ENCODE measurements at places on chromosomes 12 and 14. TPM values are rescaled to one million over a fixed set of nuclear protein-coding genes. Genes with fewer than 3 reads are reported as not detected.

Gene MOAP1
- total RNA-seq, result 37.0 TPM

DNA sequence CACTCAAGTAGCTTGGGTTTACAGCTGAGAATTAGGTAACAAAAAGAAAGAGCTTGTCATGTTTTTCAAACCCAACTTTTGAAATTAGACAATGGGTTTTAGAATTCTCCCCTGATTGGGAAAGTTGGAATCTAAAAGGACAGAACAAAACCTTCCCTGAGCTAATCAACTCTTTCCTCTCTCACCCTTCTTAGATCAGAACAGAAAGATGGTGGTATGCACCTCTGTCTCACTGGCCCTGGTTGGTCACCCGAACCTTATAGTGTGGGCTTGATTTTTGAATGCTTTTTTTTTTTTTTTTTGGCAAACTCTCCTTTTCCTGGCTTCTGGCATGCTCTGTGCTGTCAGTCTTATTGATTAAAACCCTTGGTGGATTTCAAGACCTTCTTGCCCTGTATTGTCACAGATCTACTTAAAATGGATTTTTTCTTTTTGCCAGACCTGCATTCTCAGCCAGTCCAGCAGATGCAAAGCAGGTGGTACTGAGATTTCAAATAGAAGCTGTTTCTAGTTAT is 251.1 kb upstream of the RMST start:
- no peak for DNase-seq

GRCh38 chr14:60935319-60935718 is 45.6 kb downstream of the TRMT5 start:
- DNase-seq, result no peak

Gene SRGAP1
- 19.5 TPM for total RNA-seq

- peak; percentile 99 for DNase-seq
Observed at GRCh38 chr12:110583137-110584059, at the start of gene PPTC7. Gene PPTC7, minus strand, starts transcription at chr12:110583318. Its CDS starts 287 bp downstream, at chr12:110583031.

- DNase-seq, result peak; percentile 86
Observed at GRCh38 chr12:121132601-121133481, at the start of gene P2RX7. Gene P2RX7, plus strand, starts transcription at chr12:121132876. Its CDS starts 95 bp downstream, at chr12:121132971.

DNA sequence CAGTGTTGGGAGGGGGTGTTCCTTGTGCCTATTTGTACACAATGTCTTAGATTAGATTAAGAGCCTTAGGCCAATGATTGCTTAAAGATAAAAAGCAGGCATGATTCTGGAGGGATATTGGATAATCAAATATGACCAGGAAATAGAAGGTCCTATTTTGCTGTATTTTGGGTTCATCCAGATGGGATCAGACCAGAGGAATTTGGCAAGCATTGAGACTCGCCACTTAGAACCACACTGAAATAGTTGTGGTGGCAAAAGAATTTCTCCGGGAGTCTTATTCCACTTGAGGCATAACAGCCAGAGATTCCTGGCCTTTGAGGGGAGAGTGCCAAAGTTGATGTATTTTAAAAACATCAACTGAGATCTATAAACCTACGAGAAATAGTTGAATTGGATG is 327.2 kb downstream of the RAD51B start:
- DNase-seq, result no peak

- DNase-seq, result peak; percentile 13
Observed at GRCh38 chr14:28348797-28349196, 417.8 kb upstream of the FOXG1 start.

DNA sequence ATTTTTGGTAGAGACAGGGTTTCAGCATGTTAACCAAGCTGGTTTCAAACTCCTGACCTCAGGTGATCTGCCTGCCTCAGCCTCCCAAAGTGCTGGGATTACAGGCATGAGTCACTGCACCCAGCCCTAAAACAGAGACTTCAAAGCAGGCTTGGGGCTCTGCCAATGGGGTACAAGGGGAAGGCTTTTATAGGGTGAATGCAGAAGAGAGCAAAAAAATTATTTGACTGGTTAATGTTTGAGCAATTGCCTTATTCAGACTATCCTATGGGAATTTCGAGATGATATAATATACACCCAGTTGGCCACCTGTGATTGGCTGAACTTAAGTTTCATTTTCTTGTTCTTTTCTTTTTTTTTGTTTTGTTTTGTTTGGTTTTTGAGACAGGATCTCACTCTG is 31.5 kb upstream of the ACTN1 start:
- no peak for DNase-seq

DNA sequence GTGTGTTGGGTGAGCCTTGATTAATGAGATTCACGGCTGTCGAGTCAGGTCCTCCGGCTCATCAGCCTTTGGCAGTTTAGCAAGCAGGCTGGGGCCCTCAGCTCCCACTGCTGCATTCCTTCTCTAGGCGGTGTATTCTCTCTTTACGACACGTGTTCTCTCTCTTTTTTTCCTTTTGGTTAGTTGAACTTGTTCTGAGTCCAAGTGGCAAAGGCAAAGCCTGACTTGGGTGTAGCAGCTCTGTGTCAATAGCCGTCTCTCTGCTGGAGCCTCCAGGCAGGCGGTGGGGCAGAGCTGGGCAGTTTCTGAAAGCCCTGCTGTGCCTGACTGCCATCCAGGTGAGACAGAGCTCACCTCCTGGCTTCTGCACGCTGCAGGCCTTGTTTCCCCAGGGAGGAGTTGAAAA is 46.6 kb downstream of the SUSD6 start:
- no peak for DNase-seq

DNA sequence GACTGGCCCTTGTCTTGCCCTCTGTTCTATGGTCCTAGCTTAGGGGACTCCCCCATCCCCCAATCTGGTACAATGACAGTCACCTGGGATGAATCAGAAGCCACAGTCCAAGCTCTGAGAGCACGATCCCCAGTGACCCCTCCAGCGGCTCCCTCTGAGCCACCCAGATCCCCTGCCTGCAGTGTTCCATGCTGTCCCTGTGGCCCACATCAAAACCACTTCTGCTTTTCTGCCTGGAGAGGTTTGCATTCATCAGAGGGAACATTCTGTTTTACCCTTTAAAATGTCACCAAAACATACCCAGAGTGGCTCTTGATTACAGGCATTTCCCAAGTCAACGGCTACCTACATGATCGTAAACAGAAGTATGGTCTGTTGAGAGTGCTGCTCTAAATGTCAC is 47.5 kb downstream of the NOS1 start:
- no peak for DNase-seq

Gene MYO1H
- not detected for total RNA-seq

GRCh38 chr12:89098441-89099112 is 253.7 kb downstream of the DUSP6 start:
- peak; percentile 21 for DNase-seq

- DNase-seq, result no peak
Observed at GRCh38 chr12:32470936-32471470, 71.6 kb downstream of the FGD4 start.

DNA sequence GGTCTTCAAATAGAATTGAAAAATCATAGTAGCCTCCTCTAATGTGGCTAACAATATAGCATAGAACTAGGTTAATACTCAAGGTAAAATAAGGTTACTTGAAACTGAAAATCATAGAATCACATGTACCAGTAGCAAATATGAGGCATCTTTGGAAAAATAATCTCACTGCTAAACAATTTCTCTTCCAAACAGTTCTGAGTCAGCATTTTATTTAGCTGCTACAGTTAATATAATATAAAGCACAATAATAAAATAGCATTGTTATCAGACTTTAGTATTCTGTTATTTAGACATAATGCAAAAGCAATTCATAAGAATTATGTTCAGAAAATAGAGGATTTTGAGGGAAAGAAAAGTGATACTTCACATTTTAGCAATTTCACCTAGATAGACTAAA is 35.0 kb downstream of the ERO1A start:
- no peak for DNase-seq

DNA sequence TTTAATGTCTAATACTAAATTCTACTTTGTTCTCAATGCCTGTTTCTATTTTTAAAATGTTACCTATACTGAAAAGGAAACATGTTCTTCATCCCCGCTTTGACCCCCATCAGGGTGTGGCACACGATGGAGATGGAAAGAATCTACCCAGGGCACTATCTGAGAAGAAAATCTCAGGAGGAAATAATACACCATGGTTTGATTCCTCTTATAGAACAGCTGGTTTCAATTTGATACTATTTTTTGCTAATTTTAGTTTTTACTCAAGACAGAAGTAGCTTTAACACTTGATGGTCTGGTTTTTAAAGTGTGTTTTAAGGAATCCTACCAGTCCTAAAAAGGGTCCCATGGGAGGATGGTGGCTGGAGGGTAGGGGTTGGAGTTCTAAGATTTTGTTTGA is 56.7 kb downstream of the PPM1H start:
- DNase-seq, result no peak

Gene RNASE1
- total RNA-seq, result 809 TPM

Data from upper lobe of left lung (tissue), 6 donors.